Hepatic stellate cell (primary cell): ENCODE measurements at places on chromosomes 7 and 10.

DNA sequence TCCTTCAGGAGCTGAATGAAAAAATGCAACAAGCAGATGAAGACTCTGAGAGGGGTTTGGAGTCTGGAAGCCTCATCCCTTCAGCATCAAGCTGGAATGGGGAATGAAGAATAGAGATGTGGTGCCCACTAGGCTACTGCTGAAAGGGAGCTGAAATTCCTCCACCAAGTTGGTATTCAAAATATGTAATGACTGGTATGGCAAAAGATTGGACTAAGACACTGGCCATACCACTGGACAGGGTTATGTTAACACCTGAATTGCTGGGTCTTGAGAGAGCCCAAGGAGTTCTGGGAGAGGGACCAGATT lies 5.4 kb downstream of the IFIT2 start:
- no peak for DNase-seq

DNA sequence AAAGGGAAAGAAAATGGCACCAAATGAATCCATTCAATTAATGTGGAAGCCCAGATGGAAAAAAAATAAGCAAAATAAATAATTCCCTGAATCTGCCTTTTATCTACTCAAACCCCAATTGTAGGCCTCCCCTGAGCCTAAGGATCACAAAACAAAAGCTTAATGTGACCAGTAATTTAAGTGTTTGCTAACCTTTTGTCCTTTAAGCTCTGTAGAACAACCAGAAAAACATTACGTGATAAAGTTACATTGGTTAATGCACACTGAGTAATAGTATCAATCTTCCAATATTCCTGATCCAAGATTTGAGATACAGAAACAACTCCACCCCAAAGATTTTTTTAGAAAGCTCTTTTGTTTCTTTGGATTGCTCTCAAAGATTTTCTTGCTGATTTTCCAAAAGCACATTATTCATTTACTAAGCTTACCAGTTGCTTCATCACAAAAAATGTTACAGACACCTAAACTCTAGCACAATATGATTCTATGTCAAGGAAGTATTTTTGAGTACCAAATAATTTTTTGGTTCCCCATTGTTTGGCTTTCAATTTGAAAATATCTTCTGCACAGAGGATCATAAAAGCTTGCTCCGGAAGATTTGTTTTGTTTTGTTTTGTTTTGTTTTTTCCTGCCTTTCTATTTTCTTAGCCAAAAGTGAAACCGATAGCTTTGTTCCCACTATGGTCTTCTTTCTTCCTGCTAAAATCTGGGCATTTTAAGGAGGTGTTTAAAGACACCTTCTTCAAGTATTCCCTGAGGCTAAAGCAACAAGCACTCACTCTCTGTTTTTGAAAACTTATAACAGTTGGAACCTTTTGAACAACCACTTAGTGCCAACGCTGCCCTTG lies 54.2 kb downstream of the TRIL start:
- no peak for DNase-seq

DNA sequence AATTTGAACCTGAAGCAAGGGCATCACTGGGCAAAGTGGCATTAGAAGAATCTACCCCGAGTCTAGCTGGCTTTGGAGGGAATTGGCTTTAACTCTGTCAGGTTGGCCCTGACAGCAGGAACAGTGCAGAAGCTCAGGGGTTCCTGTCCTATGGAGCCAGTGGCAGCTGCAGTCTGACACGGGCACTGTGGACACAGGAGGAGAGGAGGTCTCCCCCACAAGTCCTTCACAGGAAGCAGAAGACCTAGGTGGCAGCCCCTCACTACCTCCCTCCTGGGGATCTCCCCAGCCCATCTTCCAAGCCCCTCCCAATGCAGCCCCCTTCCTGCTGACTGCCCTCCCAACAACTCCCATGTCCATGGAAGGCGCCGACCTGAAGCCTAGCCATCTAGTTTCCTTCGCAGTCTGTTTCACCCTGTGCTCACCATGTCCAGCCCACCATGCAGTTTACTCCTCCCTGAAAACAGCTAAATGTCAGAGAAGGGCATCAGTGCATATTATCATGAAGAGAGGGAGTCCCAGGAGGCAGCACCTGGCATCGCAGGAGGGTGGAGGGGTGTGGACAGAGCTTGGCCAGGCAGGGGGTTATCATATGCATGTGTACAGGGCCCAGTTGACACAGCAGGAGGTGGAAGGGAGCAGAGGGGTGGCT lies 17.9 kb upstream of the GDF10 start:
- no peak for DNase-seq

DNA sequence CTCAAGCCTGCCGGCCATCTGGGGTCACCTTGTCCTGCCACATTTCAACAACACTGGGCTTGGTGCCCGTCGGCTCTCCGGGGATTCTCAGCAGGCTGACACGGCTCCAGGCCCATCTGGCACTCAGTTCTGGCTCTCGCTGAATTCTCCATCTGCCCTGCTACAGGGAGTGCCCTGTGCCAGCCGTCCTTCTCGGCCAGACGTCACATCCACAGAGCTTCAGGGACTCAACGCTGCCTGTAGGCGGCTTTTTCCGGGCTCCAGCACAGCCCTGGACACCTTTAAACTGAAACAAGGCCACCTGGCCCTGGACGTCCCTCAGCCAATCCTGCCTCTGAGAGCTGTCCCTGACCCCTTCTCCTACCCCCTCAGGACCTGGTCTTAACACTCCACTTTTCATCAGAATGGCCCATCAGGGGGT lies 43.0 kb downstream of the TMEM130 start:
- DNase-seq = no peak

DNA sequence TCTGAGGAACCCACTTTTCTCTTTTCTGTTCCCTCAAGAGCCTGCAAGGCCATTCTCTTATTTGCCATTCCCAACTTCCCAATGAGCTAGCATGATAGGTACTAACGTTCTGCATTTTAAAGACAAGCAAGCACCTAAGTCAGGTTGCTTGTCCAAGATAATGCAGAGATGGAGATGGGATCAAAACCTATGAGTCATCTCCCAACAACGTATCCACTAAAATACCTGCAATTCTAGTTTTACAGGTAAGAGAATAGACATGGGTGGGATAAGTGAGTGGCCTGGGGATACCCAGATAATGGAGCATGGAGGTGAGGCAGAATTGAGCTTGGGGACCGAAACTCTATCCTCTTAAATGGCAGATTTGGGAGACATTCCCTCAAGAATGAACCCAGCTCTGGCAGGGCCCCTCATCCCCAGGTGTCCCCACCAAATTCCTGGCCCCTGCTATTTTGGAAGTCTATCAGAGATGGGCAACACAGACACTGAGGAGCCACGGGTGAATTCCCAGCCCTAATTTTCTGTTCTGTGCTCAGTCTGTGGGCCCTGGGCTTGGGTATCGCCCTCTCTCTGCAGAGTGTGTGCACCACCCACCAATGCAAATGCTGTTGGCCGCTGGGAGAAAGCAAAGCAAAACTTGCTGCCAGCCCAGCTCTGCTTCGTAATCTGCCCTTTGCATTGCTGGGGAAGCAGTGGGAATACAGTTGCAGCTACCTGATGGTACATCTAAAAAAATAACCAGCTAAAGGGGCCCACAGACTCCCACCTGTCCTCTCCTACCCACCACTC lies 98.3 kb downstream of the KCNMA1 start:
- DNase-seq = no peak

DNA sequence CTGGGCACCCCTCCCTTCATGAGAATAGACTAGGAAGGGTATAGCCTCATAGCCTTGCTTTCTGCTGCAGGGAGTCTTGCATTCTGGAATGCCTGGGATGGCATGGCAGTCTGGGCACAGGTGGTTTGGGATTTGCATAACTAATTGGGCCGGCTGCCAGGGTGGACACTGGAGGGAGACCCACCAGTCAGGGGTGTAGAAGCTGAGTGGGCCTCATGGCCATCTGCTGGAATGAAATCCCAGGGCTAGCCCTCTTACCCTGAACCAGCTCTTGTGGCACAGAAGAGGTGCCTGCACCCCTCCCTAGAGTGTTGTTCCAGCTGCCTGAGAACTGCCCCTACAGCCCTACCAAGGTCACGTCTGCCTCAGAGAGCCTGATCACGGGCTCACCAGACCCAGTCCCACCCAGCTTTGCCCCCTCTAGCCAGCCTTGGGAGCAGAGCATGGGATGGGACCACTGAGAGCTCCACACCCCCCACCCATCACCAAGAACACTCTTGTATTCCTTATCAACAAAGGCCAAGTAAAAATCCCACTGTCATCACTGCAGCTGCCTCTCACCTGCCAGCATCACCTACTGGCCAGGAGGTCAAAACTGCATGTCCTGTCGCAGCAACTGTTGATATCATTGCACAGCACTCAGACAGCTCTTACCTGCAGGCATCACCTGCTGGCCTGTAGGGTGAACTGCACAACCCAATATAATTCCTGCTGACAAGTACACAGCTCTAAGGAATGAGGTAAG lies 148.9 kb downstream of the ZEB1 start:
- no peak for DNase-seq

DNA sequence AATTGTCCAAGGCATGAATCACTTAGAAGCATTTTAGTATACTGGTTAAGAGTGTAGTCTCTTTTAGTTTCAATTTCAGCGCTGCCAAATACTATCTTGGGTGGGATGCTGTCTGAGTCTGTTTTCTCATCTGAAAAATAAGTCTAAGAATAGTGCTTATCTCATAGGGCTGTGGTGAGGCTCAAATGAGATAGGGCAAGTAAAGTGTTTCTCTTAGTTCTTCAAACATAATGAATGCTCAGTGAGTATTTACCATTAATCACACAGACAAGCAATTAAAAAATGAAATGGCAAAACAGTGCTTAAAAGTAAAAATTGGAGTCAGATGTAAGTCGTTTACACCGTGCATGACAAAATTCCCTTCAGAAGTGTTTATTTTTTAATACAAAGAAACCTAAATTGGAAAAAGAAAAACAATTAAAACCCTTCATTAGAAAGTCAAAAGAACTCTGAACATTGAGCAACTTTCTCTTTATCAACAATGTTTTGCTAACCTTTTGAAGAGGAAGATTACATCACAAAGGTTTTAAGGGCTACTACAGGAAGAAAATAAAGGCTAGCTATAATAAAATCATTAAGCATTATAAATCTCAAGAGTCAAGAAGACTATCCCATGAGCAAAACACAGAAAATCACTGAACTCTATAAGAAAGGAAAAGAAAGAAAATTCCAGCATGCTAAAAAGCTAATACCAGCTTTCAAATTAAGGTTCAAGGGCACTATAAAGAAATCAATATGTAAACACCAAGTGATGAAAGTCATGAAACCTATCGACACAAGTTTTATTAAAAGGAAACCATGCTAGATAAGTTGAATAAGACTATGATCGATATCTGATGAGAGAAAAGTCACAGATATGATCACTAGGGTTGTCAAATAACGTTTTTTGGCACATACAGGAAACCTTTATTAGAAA lies 45.6 kb upstream of the C1GALT1 start:
- DNase-seq = no peak

GRCh38 chr7:146654048-146654447 lies 537.4 kb downstream of the CNTNAP2 start:
- DNase-seq = no peak

DNA sequence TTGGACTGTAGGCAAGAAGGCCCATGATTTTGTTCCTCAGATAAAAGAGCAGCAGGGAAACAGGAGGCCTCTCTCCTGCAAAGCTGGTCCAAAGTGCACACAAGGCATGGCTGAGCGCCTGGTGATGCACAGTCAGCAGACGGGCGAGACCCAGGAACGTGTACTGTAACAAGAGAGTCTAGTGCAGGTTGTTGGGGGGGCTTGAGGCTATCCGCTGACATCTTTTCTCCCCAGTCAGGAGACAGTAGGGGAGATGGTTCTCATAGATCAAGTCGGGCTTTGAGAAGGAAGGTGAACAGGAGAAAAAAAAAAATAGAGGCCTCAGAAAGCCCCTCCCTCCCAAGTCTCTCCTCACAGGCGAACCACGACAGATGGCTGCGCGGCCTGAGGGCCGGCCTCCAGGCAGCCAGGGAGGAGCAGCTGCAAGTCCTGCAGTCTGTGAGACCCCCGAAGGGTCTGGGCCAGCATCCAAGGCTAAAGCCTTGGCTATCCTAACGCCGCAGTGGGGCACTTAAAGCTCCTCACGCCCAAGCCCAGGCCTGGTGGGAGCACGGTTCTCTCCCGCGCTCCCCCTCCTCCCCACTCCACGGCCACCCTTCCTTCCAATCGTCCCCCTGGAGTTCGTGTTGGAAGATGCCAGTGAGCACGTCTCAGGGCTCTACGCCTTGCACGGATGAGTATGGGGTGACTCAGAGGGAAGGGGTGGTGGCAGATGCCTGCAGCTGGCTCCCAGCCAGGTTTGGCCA lies 68.3 kb downstream of the PRKAG2 start:
- DNase-seq = no peak

DNA sequence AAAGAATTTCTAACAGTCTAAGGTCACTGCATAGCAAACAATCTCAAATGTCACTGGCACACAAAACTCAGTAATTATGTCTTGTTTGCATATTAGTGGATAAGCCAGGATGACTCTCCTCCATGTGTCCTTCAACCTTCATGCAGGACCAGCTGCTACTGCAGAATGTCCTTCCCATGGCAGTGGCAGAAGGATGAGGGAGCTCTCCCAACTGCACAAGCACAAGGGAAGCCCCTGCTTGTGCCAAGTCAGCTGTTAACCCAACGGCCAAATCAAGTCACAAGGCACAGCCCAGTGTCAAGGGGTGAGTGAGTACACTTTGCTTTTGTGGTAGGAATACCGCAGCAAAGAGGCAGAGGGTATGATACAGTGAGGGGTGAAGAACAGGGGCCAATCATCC lies 59.3 kb upstream of the VWC2 start:
- no peak for DNase-seq

GRCh38 chr7:94781236-94781635 lies 125.3 kb upstream of the SGCE start:
- no peak for DNase-seq

DNA sequence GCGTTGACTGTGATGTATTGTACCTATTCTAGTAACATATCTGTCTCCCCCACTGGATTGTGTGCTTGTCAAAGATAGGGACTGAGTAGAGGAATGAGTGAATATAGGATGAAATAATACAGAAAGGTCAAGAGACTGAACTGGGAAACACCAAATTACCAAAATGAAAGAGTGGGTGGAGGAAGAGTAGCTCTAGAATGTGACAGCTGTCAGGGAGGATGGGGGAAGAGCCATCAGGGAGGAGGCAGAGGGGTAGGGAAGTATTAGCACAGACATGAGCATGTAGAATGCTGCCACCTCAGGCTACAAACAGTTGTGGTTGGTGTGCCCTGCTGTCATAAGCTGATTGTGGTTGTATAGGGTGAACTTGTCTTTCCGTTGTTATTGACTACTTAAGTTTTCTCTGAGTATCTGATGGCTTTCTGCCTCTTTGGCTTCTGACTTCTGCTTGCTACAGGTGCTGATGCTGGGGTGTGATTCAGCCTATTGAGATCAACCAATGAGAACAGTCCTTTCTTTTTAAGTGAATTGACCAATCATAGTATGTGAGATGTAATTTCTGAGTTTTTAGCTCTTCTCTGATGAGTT lies 5.6 kb downstream of the CCSER2 start:
- peak; percentile 12 for DNase-seq

DNA sequence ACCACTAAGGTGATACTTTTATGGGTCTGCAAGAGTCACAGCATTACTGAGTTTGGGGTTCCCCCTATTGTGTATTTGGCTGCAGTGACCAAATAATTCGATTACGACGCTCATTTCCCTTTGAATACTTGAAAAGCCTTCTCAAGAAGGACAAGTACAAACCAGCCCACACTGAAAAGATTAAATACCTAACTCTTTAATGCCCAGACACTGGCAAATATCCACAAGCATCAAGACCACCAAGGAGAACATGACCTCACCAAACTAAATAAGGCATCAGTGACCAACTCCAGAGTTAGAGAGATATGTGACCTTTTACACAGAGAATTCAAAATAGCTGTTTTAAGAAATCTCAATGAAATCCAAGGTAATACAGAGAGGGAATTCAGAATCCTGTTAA lies 31.8 kb upstream of the SFTPD start:
- DNase-seq = no peak
